Stimulated activated CD4-positive, alpha-beta T cell treated with anti-CD3 and anti-CD28 coated beads, Interleukin-4, amount 100 ng/mL, for 4 hours (primary cell): ENCODE measurements at places on chromosomes 2 and 18.

GRCh38 chr2:241091734-241092445, 10.2 kb downstream of the MTERF4 start:
- DNase-seq, result no peak

DNA sequence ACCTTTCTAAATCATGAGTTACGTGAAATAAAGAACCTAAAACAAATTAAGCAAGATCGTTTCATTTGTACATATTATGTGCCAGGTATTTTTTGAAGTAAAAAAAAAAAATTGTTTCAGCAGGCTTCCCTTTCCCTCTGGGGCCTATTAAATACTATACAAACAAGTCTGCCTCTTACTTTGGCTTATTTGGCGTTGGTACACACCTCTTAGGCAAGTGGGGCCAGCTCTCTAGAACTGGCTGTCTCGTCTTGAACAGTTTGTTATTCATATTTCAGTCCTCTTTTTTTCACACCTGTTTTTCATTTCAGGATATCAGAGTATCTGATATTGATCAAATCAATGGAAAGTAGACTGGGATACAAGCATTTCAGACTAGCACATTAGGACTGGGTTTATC, 27.4 kb upstream of the PPP3R1 start:
- DNase-seq, result no peak

DNA sequence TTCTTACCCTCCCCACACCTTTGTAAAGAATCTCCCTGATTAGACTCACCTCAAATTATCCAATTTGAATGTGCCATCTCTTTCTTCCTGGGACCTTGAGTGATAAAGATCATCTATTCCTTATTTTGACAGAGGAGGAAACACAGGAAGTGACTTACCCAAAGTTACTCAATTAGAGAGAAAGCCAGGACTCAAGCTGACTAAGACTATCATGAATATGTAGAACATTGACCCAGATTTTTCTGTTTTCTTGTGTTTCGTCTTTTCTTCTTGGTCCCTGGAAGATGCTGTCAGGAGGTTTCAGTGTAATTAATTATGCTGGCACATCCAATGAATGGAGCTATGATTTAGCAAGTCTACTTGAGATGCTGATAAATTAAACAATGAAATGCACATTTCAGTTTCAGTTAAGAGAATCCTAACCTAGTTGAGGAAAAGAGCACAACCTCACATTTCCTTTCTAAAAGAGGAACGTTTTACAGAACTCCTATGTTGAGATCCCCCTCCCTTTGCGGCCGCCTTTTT, 380.4 kb downstream of the CLIP4 start:
- no peak for DNase-seq

- no peak for DNase-seq
Observed at GRCh38 chr2:10215393-10215935, 87.2 kb upstream of the HPCAL1 start.
